ENCODE measurements at places on chromosomes 16 and 17.

DNA sequence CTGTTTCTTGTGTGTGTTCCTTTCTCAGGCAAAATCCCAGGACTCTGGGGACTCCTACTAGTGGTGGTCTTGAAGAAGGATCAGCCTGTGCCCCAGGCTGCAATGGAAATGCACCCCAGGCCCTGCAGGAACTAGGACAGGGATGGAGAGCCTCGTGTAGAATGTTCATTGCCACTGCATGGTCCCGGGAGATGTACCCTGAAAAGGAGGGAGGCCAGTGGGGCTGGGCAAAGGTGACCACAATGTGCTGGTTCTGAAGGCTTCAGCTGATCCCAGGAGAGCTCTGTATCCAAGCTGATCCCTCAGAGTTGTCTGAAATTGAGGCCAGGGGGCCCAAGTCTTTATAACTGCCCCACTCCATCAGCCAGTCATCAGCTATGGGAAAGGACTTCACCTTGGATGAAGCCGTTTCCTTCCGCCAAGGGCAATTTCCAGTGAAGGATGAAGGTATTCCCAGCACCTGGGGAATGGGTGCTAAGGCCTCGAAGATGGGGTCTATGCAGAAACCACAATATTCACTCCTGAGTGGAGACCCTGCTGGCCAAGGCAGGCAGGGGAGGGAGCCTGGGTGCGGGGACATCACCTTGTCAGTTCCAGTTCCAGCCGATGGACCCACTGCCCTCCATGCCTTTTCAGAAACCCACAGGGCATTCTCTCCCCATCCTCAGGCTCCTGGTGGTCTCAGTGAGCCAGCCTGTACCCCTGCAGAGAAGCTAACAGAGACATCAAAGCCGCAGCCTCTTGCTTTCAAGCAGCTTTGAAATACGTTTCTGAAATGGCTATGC, 59.9 kb upstream of the CDH5 start:
- no peak for DNase-seq

DNA sequence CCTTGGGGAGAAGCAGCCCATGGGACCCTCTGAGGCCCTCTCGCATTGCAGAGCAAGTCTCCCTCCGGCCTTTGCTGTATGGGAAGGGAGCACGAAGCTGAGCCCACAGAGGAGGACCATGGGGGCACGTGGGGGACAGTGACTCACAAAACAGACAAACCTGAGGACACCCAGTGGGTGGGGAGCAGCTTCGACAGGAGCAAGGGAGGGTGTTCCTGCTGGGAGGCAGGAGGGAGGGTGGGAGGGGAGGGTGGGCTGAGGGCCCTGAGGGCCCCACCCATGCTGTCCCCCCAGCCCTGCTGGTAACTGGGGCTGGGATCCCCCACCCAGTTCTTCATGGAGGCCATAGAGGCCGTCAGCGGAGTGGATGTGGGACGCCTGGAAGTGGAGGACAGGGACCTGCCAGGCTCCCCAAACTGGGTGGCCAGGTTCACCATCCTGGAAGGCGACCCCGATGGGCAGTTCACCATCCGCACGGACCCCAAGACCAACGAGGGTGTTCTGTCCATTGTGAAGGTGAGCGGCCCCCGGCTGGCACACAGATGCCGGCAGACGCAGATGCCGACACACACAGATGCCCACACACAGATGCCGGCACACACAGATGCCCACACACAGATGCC, 12.5 kb downstream of the SLC22A31 start:
- no peak for DNase-seq

GRCh38 chr16:68197250-68197649, 38.7 kb downstream of the ESRP2 start:
- DNase-seq, result no peak

GRCh38 chr17:78415821-78416711, 37.6 kb downstream of the PGS1 start:
- no peak for DNase-seq

DNA sequence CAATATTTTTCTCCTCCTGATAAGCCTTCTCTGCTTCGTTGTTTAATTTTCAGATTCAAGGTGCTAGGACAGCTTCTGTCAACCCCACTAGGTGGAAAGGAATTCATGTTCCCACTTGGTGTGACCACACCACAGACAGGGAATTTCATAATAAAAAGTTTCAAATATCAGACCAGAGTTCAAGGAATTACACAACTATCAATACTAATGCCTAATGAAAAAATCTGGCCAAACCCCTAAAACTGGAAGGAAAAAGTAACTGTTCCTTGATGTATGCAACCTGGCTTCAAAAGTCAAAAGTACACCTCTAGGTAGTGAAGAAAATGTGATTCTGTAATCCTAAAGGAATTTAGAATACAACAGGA, 87.8 kb upstream of the CORO6 start:
- DNase-seq, result no peak

DNA sequence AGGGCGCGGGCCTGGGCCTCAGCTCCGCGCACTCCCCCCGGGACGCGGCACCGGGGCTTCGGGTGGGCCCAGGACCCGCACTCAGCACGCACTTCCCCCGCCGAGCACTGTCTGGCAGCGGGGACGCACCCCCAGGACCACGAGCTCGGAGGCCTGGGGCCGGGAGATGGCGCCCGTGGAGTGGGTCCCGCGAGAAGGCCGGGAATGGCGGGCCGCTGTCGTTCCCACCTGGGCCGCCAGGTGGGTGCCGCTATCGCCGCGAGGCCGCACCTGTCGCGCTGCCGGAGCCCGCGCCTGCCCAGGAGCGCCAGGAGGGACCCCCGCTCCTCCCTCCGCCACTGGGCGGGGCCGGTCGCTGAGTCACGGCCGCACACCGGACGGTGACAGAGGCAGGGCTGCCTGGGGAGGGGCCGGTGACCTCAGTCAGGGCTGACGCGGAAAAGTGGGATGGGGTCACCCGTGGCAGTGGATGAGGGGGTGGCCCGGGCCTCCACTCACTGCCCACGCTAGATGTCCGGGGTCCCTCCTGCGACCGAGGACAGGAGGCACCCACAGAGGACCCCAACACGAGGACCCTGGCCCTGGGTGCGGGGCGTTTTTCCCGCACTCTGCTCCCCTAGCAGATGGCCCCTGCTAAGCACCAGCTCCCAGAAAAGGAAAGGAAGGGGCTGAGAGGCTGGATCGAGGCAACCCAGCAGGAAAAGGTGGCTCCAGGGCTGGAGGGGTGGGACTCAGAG, 6.9 kb upstream of the ACTG1 start:
- no peak for DNase-seq

DNA sequence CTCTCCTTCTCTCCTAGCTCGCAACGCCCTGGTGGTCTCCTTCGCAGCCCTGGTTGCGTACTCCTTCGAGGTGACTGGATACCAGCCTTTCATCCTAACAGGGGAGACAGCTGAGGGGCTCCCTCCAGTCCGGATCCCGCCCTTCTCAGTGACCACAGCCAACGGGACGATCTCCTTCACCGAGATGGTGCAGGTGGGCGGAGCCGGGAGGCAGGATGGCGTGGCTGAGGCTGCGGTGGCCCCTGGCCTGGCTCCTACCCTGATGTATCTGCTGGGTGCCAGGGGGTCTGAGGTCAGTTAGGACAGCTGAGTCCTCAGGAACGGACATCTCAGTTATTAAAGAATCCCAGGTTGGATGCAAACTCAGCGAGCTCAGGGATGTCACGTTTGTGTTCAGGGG, 16.7 kb downstream of the SLC26A11 start:
- peak; percentile 33 for DNase-seq

GRCh38 chr17:72107100-72107499, 13.7 kb upstream of the SOX9 start:
- no peak for DNase-seq

DNA sequence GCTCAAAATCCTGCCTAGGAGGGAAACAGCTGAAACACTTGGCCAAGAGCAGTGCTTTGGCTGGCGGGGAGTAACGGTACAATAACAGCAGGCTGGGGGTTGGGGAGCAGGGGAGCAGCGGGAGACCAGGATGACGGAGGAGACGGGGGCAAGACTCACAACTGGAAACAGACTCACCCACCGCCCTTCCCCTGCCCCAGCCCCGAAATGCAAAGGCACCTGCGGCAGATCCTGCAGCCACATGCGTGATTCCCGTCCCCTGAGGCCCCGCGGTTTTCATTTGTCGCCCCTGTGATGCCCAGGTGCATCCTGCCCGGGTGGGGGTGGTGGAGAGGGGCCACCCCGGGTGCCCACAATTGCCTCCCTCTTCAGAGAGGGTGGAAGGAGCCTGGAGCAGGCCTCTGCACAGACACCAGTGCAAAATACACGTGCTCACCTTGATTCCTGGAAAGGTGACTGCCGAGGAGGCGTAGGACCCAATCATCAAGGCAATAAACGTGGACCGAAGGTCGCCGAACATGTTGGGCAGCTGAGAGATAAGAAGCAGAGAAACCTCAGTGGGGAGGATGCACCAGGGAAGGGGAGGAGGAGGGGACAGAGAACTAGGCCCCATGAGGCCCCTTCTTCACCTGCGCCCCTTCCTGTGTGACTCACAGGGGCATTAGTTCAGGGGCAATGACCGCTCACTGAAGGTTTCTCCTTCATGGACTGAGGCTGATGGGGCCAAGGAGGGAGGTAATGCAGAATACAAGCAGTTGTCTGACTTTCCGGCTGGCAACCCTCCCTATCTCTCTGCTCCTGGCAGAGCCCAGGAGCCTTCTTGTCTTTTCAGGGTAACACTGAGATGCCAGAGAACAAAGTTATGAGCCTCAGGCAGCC, 30.4 kb upstream of the PITPNA start:
- no peak for DNase-seq

DNA sequence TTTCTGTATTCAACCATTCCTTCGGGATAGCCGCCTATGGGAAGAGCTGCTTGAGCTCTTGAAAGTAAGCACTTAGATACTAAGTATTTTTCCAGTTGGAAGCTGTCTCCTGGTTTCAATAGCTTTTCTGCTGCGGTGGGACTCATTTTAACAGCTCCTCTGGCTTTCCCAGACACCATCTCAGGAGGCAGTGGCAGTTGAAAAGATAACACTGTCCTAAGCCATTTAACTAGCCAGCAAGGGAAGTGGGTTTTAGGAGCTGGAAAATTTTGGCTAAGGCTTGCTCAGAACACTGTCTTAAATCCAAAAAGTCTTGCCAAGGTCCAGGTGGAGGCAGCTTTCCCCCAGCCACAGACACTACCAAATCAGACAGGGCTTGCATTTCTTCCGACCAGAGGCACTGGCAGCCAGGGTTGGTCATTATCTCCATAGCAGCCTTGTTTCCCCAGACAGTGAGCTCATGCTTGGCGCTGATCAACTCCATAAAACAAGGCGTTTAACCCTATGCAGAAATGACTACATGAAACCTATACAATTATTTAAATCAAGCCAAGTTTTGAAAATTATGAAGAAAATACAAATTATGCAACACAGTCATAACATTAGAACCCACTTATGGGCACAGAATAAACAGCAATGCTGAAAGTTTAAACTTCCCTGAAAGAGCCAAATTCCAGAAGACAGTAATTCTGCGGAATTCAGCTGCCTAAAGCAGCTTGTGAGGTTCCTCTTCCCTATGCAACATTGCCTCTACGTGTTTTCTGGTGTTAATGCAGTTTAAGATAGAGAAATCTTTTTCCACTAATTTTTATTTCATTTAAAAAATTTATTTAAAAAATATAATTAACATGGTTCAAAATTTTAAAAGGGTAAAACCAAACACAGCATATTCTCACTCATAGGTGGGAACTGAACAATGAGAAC, 25.0 kb downstream of the GABARAPL2 start:
- DNase-seq, result no peak

GRCh38 chr17:35218915-35219314, 24.0 kb upstream of the SLFN5 start:
- DNase-seq, result no peak
